ENCODE measurements at places on chromosomes 5 and 9.

DNA sequence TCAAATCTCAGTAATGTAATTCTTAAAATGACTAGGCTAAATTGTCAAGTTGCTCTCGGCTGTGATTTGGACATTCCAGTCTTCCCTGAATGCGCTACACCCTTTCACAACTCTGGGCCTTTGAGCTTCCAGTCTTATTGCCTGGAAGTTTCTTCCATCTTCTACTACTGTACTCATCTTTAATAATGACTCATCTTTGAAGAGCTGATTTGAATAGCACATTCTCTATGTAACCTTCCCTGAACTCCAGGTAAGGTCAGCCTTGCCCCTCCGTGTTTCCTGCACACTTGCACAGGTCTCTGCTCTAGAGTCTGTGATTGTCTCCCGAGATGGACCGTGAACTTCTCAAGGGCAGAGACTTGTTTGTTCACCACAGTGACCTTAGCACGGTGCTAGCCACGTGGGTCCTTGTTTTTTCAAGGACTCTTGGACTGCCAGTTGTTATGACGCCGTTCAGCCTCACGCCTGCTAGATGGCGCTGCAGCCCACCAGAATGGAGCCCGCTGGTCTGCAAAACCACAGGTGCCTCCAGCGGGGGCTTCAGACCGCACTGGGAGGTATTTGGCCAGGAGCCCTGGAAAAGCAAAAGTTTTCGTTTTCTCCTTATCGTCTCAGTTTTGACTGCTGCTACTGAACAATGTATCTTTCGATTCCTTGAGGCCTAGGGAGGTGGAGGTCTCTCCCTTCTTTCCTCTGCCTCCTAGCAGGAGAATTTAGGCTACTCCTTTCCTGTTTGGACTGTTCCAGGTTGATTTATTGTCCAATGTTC lies 44.4 kb downstream of the SEC61B start:
- peak; percentile 84 for DNase-seq

DNA sequence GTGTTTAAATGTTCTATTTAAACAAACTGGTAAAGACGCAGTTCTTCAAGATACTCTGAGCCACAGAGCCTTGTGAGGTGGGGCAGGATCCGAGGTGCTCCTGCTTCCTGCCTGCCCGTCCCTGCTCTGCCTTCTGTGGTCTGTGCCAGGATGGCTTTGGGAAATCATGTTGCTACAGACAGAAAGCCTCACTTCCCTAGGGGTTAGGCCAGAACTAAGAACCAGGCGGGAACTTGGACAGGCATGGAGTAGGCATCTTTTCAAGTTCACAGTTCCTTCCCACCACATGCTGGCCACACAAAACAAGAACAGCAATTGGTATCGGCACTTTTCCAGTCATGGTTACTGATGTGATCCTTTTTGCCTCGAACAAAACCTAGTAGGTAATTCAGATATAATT lies 67.7 kb upstream of the SPOCK1 start:
- DNase-seq, result no peak

- no peak for DNase-seq
Observed at GRCh38 chr5:172899436-172899835, 59.8 kb upstream of the RPL26L1 start.

GRCh38 chr5:33153831-33154230 lies 286.9 kb upstream of the TARS1 start:
- DNase-seq, result no peak

- no peak for DNase-seq
Observed at GRCh38 chr9:137547687-137548543, 2.3 kb downstream of the PNPLA7 start.

- DNase-seq, result no peak
Observed at GRCh38 chr9:94818178-94818541, 91.7 kb downstream of the AOPEP start.

DNA sequence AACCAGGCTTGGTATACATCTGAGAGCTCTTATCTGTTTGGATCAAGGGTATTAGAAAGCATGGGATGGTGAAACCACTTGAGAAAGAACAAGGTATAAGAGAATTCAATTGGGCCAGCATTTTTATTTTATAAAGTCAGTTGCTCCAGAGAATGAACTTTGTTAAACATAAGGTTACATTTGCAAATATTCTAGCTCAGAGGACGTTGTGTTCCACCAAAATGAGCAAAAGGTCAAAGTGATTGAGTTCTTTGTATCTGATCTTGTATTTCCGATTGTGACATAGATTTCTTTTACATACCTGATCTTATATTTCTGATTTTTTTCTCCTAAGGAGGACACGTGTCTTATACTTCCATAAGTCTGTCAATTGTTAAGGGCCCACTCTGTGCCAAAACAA lies 8.6 kb upstream of the STARD4 start:
- no peak for DNase-seq

DNA sequence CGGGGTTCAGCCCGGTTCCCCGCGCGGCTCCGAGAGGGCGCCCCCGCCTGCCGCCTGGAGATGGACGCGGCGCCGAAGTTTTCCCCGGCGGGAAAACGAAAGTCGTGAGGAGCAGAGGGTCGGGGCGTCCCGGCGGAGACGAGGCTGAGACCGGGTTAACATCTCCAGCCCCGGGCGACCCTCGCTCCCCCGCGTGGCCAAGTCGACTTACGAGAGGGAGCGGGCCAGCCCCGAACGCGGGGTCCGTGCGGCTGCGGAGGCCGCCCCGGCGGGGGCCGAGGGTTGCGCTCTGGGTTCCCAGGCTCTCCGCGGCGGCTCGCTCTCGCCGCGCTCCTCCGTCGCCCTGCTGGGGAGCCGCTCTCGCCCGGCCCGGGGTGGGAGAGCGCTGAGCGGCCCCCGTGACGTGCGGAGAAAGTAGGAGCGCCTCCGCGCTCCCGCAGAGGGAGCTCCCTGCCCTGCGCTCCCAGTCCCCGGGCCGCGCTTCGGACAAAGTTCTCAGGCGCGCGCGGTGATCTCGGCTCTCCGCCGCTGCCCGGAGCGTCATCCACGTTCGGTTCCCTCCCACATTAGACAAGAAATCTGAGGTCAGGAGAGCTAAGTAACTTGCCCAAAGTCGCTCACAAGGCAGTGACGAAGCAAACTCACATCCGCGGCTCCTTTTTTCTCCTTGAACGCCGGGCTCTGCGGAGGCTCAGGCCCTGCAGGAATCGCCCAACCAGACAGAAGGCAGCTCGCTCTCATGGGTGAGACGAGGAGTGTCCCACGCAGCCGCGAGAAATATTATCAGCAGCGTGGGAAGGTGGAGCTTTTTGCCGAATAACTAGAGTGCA lies 1.2 kb upstream of the GCNT4 start:
- peak; percentile 82 for DNase-seq

GRCh38 chr5:145479857-145480256 lies 355.3 kb downstream of the PRELID2 start:
- no peak for DNase-seq

GRCh38 chr9:27394154-27394825 lies 97.3 kb upstream of the EQTN start:
- DNase-seq, result no peak

DNA sequence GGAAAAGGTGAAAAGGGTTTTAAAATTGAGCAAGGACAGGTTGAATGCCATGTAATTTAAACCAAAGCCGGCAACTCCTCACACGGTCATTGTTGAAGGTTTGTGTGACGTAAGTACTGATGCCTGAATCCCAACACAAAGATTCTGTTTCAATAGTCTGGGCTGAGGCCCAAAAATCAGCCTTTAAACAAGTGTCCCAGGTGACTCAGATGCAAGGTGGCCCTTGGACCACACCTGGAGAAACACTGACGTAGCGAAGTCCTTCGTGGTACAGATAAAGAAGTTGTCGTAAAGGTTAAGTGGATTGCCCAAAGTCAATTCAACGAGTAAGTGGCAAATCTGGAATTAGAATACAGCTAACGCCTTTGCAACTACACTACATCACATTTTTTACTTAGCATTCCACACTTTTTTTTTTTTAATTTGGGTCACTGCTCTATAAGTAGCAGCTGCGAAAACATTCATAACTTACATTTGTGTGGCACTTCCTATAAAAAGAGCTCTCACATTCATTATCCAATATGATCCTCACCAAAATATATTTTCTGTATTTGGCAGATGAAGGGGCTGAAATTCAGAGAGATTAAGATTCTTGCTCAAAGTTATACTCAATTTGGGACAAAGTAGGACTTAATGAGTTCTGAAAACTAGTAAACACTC lies 111.3 kb downstream of the LPAR1 start:
- DNase-seq, result no peak

DNA sequence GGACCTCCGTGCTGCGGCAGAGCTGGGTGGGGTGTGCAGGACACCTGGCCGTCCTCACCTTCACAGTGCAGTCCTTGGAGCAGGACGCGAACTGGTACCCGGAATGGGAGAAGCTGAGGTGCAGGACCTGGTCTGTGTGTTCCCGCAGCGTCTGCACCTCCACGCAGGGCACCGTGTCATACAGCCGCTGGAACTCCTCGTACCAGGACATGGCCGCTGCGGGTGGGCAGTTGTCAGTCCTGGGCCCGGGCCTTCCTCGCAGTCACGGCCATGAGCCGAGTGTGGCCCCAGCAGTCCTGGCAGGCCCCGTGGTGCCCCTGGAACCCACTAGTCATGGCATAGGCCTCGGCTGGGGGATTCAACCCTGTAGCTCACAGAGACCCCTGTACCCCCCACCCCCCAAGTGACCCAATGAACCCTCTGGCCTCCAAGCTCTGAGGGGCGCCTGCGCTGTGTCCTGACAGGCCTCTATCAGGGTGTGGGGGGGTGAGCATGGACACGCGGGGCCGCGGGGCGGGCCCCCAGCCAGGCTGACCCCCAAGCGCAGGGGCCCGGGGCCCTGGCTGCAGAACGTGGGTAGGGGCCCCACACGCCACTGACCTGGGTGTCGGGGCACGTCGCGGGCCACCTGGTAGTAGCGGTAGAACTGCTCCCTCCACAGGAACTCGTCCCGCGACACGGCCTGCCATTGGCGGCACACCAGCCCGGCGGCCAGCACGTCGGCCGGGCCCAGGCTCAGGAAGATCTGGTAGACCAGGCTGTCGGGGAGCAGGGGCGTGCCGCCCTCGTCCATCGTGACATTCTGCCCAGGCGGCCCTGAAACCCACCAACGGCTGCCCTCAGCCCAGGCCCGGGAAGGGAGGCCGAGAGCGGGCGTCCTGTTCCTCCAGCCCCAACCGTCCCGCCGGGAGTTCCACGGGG lies 987 bp downstream of the FBXW5 start:
- DNase-seq, result peak; percentile 73

DNA sequence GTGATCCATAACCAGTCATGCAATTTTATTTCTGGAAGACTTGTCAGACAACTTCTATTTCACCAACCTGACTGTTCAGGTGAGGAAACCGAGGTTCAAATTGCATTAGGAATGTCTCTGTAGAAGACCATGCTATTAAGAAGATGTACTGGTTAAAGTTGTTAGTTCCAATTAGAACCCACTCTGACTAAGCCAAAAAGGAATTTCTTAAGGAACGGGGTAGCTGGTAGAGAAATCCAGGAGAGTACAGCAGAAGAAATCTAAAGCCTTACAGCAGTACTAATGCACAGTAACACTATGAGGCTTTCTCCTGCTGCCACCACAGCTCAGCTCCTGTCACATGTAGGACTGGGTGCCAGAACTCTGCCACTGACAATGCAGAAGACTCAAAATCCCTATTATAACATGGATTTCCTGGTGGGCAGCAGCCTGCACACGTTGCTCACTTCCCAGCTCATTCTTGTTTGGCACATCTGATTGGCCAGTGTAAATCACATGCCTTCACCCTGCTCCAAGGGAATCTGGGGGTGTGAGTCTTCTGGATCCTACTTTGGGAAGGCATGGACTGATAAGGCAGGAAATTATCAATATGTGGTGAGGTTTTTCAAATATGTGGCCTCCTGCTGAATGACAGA lies 37.1 kb downstream of the CAST start:
- DNase-seq, result peak; percentile 22
